ENCODE measurements at places on chromosomes 2 and 18.

DNA sequence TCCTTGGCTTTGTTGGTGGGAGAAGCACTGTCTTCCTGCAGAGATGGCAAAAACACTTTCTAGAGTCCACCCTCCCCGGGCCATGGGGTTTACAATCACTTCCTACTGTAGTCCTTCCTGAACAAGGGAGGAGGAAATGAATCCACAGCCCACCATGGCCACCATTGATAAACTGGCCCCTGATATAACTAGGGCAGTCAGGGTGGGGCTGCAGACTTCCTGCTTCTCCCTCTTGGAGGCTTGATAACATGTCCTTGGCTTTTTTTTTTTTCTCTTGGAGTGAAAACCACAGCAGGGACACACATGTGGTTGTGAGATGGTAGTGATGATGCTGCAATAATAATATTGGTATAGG lies 437.8 kb downstream of the ZNF521 start:
- no peak for DNase-seq

- DNase-seq: no peak
These were observed 656.4 kb downstream of the MBD2 start for GRCh38 chr18:53567929-53568574.

DNA sequence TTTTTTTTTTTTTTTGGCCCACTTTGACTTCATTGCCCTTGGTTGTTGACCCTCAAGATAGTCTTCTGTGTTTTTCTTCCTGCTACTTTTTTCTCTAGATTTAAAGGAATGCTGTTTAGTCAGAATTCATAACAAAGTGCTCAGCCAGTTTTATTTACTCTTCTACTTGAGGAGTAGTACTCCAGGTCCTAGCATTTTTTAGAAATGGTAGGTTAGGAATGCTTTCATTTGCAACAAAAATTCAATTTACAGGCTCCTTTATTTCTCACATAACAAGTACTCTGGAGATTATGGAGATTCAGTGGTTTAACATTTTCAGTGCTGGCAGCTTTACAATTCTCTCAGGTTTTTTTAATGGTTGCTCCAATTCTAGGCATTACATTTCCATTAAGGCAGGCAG lies 58.2 kb downstream of the KIAA1328 start:
- no peak for DNase-seq

- no peak for DNase-seq
These were observed 15.2 kb downstream of the PRELID3A start for GRCh38 chr18:12422936-12423335.

GRCh38 chr2:38057651-38058410 lies 18.1 kb downstream of the CYP1B1 start:
- no peak for DNase-seq

DNA sequence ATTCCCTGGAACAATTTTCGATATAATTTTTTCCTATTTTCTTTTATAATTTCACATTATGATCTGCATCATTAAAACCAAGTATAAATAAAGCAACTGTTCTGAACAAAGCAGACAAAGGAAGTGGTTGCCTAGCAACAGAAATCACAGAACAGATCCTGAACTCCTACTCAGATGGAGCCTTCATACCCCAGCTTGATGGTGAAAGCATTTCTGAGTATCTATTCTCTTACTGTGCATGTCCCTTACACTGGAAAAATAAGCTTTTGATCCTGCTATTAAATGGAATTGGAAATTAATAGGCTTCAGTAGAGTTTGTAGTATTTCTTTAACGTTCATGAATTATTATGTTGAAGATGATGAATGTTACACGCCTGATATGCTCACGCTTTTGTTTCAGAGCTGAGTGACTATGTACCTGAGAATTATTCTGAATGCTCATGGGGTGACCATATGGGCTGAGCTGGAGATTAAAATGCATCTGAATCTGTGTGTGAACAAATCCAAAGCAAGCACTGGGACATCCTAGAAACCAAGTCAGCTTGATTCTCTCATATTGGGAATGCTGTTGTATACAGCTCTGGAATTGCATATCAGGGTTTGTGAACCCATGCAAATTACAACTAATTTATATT lies 254.0 kb downstream of the KCNJ3 start:
- DNase-seq: no peak

- no peak for DNase-seq
These were observed 95.4 kb downstream of the PLEKHM3 start for GRCh38 chr2:207929923-207930322.

DNA sequence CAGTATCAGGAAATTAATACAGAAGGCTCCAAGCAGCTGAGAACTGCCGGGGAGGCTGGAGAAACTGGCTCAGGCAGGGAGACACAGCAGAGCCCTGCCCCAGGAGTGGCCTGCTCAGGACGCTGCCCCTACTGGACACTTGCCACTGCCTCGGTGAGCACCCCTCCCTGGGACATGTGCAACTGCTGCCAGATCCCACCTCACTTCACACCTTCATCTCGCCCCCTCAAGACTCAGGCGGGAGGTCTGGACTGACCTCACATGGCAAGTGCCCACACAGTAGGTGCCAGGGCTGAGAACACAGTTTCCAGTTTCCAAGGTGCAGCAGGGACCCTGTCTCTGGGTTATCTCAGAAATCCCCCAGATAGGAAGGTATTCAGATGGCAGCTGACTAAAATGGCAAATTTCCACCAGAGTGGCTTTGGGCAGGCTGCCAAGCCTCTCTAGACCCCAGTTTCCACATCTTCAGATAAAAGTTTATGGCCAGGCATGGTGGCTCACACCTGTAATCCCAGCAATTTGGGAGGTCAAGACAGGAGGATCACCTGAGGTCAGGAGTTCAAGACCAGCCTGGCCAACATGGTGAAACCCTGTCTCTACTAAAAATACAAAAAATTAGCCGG lies 33.7 kb upstream of the LBH start:
- no peak for DNase-seq

- no peak for DNase-seq
These were observed 16.1 kb upstream of the TTLL4 start for GRCh38 chr2:218694405-218695145.

GRCh38 chr2:161905389-161906046 lies 168.5 kb downstream of the DPP4 start:
- DNase-seq: no peak

GRCh38 chr2:230956827-230957755 lies 32.0 kb upstream of the GPR55 start:
- DNase-seq: no peak

GRCh38 chr2:10215393-10215935 lies 87.2 kb upstream of the HPCAL1 start:
- DNase-seq: no peak
